Sigmoid colon (tissue), 7 donors: ENCODE measurements at places on chromosomes 7 and 10.

DNA sequence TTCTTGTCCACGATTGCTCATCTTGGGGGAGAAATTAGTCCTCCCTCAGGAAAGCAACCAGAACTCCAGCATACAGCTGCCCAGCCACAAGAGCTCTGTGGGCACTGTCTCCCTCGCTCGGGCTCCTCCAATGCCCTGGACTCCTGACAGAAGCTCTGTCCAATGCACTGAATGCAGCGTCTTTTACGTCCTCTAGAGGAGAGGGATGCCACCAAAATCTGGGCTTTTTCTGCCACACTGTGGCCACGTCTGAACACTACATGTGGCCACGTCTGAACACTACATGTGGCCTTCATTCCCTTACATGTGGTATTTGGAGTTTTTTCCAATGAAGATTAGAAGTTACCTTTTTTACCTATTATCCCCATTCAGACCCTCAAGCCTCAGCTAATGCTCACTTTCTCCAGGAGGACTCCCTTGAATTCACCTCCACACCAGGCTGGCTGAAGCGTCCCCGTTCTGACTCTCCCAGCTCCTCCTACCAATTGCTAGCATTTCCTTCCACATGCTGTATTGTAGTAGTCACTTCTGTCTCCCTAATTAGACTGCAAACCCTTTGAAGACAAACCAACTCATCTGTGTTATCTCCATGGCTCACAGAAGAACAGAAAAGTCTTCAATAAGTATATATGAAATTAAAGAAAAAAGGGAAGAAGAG, 134.3 kb upstream of the PDE1C start:
- H3K4me3 ChIP-seq: no peak overlapping the region
- no peak overlapping the region for H3K27ac ChIP-seq
- H3K36me3 ChIP-seq: no peaks in the 10 kb centered on the region
- H3K4me1 ChIP-seq: no peaks in the 10 kb centered on the region
- no peaks in the 10 kb centered on the region for H3K27me3 ChIP-seq

GRCh38 chr10:13624630-13625029, 37.9 kb downstream of the PRPF18 start:
- H3K4me1 ChIP-seq: no peaks in the 10 kb centered on the region
- DNase-seq: no peak
- no peaks in the 10 kb centered on the region for H3K27me3 ChIP-seq
- no peak overlapping the region for H3K27ac ChIP-seq

GRCh38 chr10:94344522-94345122, 18.1 kb downstream of the NOC3L start:
- no peaks in the 10 kb centered on the region for H3K4me1 ChIP-seq
- DNase-seq: no peak
- no peak overlapping the region for H3K27ac ChIP-seq
- H3K4me3 ChIP-seq: no peak overlapping the region
- no peaks in the 10 kb centered on the region for H3K27me3 ChIP-seq

DNA sequence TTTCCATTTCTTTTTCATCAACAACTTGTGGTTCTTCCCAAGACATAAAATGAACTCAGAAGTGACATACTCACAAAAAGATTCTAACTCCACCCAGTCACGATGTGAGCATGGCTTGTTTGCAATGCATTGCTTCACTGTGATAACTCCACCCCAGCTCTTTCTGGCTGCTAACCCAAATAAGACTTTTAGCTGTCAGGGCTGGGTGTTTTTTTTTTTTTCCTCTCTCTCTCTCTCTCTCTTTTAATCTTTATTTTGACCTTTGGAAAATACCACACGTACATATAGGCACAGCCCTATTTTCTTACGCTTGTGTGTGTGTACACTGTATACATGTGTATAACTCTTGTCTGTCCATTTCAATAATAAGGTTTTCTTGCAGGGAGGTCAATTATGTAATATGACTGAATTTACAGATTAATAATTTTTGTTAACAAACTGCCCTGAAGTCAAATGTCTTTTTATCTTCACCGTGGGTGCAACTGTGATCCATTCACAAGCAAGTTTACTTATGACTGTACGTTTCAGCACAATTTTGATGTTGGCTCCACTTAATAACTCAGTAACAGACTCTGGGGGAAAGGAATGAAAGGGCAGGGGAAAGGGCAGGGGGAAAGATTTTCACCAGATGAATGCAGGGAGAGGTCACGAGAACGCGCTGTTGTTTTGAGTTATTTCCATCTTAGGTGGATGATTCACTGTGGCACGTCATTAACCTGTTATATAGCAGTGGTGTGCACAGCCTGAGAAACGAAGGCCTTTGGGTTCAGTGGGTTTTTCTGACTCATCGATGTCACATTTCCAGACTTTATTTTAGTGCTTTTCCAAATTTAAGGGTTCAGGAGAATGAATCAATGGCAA, 49.1 kb downstream of the APBB1IP start:
- H3K27ac ChIP-seq: peak overlapping the region; percentile 49
- H3K4me3 ChIP-seq: no peak overlapping the region
- H3K36me3 ChIP-seq: no peaks in the 10 kb centered on the region
- H3K4me1 ChIP-seq: peaks cover 21% of the 10 kb centered on the region

GRCh38 chr10:29446327-29446726, 157.5 kb downstream of the LYZL1 start:
- H3K36me3 ChIP-seq: no peaks in the 10 kb centered on the region
- H3K27me3 ChIP-seq: no peaks in the 10 kb centered on the region
- no peak overlapping the region for H3K27ac ChIP-seq
- no peak overlapping the region for H3K4me3 ChIP-seq

- no peaks in the 10 kb centered on the region for H3K36me3 ChIP-seq
- DNase-seq: no peak
- no peak overlapping the region for H3K27ac ChIP-seq
- H3K4me3 ChIP-seq: no peak overlapping the region
- H3K4me1 ChIP-seq: no peaks in the 10 kb centered on the region
Observed at GRCh38 chr10:82625512-82626189, 750.7 kb downstream of the NRG3 start.

- no peak overlapping the region for H3K27ac ChIP-seq
- no peak for DNase-seq
- H3K27me3 ChIP-seq: no peaks in the 10 kb centered on the region
- H3K4me1 ChIP-seq: no peaks in the 10 kb centered on the region
- no peaks in the 10 kb centered on the region for H3K36me3 ChIP-seq
Observed at GRCh38 chr7:155237297-155237696, 60.4 kb upstream of the INSIG1 start.

DNA sequence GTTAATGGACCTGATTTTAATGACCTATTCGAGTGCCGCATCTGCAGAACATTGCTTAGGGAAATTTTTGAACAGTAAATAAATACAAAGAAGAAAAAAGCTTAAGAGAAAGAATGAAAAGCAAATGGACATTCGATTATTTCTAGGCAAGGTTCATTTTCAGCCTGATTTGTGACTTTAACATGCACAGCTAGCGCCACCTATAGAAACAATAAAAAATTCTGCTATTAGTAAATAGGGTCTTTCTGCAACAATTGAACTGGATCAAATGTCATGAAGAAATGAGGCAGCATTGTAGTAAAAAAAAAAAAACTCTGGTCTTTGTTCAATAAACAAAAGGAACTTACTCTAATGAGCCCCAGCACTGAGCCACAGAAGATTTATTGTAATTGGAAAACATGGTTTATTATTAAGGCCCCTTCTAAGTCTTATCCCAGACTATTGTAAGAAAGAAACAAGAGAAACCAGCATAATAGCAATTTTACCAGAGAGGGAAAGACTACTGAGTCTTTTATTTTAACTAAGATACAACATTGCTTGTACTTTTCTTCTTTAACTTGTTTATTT, 41.4 kb upstream of the GHITM start:
- peaks cover 15% of the 10 kb centered on the region for H3K4me1 ChIP-seq
- no peaks in the 10 kb centered on the region for H3K27me3 ChIP-seq
- H3K4me3 ChIP-seq: no peak overlapping the region
- no peak for DNase-seq
- H3K27ac ChIP-seq: no peak overlapping the region
- H3K36me3 ChIP-seq: no peaks in the 10 kb centered on the region

GRCh38 chr7:35036361-35037171, 719 bp downstream of the DPY19L1 start:
- peak overlapping the region; percentile 45 for H3K4me3 ChIP-seq
- DNase-seq: peak; percentile 77
- peaks cover 24% of the 10 kb centered on the region for H3K4me1 ChIP-seq

DNA sequence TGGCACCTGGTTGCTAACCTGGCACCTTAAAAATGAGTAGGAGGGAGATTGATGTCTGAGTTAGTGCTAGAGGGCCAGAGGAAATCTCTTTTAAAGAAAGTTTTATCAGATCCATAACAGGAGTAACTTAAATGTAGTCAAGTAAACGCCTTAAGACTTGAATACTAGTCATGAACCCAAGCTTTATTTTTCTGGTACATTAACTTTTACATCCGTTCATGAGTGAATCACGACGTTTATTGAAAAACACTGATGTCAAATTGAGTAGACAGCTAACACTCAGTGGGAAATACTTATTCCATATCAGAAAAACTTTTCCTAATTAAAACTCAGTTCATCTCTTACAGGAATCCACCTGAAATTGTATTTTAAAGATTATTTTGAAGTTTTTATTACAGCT, 6.9 kb upstream of the LAMB1 start:
- no peak for DNase-seq
- H3K27ac ChIP-seq: no peak overlapping the region
- no peaks in the 10 kb centered on the region for H3K27me3 ChIP-seq
- H3K4me1 ChIP-seq: peaks cover 18% of the 10 kb centered on the region
- no peaks in the 10 kb centered on the region for H3K36me3 ChIP-seq

DNA sequence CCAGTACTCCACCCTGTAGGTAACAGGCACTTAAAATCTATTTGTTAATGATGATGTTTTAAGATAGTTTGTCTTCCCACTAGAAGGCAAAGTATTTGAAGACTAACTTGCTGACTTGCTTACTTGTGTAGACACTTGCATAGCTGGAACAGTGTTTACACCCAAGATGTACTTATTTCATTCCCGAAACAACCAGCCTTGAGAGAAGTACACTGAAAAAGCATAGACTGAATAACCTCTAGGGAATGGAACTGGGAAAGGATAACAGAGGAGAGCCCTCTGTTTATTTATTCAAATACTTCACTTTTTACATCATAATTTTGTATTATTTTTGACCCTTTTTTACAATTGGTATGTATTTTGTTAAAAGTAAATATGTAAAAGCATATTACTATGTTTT, 33.1 kb upstream of the TMEM26 start:
- no peak overlapping the region for H3K27ac ChIP-seq
- DNase-seq: no peak
- no peaks in the 10 kb centered on the region for H3K4me1 ChIP-seq
- H3K27me3 ChIP-seq: no peaks in the 10 kb centered on the region
- no peak overlapping the region for H3K4me3 ChIP-seq
- H3K36me3 ChIP-seq: no peaks in the 10 kb centered on the region

- no peaks in the 10 kb centered on the region for H3K27me3 ChIP-seq
- peak; percentile 50 for DNase-seq
- no peak overlapping the region for H3K27ac ChIP-seq
- peaks cover 18% of the 10 kb centered on the region for H3K36me3 ChIP-seq
- no peaks in the 10 kb centered on the region for H3K4me1 ChIP-seq
- no peak overlapping the region for H3K4me3 ChIP-seq
Observed at GRCh38 chr10:132691711-132692153, 94.2 kb downstream of the NKX6-2 start.

DNA sequence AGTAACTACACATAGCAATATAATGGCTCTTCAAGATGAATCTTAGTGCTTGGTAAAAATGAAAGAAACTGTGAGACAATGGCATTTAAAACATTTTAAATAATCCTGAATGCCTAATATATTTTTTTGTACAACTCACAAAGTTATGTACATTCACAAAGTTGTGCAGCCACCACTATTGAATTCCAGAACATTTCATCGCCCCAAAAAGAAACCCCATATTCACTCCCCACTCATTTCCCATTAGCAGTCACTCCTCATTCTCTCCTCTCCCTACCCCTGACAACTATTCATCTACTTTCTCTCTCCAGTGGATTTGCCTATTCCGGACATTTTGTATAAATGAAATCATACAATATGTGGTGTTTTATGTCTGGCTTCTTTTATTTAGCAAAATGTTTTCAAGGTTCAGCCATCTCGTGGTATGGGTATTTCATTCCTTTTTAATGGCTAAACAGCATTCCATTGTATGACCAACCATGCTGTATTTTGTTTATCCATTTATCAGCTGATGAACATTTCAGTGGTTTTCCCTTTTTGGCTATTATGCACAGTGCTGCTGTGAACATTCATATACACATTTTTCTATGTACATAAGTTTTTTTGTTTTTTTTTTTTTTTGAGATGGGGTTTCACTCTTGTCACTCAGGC, 34.7 kb downstream of the ENTPD7 start:
- no peaks in the 10 kb centered on the region for H3K4me1 ChIP-seq
- peaks cover 25% of the 10 kb centered on the region for H3K36me3 ChIP-seq
- no peak overlapping the region for H3K4me3 ChIP-seq
- peak overlapping the region; percentile 26 for H3K27ac ChIP-seq
- H3K27me3 ChIP-seq: no peaks in the 10 kb centered on the region

DNA sequence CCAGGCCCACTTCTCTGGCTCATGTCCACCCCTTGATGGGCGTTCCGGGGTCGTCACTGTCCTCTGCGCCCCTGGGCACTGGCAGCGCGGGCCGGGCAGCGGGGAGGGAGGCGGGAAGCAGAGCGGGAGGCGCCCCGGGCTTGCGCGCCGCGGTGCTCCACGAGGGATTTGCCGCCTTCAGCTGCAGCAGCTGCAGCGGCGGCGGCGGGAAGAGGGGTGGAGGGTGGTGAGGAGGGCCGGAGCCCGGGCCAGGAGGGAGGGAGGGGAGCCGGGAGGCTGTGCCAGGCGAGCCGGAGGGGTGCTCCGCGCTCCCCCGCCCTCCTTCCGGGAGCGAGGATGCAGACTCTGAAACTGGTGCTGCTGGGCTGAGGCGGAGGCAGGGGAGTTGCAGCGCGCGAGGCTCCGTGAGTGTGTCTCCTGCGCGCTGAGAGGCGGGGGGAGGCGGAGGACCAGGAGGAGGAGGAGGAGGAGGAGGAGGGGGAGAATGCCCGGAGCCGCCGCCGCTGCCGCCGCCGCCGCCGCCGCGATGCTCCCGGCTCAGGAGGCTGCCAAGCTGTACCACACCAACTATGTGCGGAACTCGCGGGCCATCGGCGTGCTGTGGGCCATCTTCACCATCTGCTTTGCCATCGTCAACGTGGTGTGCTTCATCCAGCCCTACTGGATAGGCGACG, at the start of gene LHFPL3:
LHFPL3 (plus strand) TSS at position 308 of the 674 bp plus-strand sequence.
- peak within 1 kb of the TSS; percentile 27 for H3K4me3 ChIP-seq
- DNase-seq: no peak
- peaks cover 55% of the 10 kb centered on the region for H3K27me3 ChIP-seq
- H3K36me3 ChIP-seq: no peaks in the 10 kb centered on the region
- H3K27ac ChIP-seq: no peak within 1 kb of the TSS
